HT-29 (cell line): ENCODE measurements at places on chromosomes 3 and 15. TPM values are rescaled to one million over a fixed set of nuclear protein-coding genes. Genes with fewer than 3 reads are reported as not detected.

DNA sequence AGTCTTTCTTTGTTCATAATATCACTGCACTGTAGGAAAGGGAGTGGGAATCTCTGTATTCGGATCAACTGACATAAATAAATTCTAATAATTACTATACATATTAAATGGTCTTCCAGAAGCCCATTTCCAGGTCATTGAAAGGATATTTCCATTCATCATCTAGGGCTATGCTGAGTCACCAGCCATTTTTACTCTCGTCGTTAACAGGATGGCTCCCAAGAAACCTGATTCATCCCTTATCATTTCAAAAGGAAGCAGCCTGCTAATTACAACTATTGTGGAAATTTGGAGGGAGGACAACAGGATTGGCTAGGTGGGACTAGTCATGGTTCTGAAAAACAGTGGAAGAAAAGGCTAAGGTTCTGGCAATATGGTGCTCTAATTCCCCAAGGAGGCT, 13.6 kb downstream of the GMNC start:
- DNase-seq, result no peak

DNA sequence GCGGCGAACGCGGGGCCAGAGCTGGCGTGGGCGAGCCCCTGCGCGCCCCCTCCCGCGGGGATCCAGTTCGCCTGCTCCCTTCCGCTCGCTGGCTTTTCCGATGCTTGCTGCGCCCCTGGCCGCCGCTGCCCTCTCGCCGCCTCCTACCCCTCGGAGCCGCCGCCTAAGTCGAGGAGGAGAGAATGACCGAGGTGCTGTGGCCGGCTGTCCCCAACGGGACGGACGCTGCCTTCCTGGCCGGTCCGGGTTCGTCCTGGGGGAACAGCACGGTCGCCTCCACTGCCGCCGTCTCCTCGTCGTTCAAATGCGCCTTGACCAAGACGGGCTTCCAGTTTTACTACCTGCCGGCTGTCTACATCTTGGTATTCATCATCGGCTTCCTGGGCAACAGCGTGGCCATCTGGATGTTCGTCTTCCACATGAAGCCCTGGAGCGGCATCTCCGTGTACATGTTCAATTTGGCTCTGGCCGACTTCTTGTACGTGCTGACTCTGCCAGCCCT, 721 bp downstream of the P2RY1 start:
- DNase-seq, result peak; percentile 48

- no peak for DNase-seq
Observed at GRCh38 chr15:88832820-88833730, 29.8 kb downstream of the ACAN start.

DNA sequence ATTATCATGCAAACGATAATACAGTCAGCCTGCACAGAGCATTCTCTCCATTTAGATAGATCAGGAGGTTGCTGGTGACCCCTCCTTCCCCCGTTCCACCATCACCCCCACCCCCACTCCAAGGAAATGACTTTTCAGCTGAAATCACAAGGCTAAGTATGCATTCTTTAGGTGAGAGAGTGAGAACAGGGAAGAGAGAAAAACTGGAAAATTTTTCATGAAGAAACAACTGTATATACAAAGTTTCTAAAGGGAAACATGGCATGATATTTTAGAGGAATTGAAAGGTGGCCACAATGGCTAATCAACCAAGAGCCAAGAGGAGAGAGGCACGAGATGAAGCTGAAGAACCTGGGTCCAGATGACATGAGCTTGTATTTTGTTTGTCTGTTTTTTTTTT, 22.2 kb downstream of the BCL2A1 start:
- DNase-seq, result no peak

DNA sequence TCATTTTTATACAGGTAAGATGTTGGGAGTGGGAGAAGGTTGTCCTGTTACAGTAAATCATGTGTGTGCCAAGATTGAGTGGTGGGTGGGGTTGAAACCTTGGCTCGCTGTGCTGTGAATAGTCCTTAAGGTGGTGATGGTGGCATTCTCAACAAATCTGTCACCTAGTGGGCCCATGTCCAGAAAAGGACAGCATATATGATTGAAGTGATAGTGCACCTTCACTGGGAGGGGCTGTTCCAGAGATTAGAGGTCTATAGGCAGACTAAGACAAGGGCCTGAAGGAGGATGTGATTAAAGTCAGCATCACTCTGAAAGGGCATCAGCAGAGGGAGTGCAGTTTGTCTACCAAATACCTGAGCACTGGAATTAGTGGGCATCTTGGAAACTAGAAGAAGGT, 374.2 kb upstream of the C2CD4B start:
- no peak for DNase-seq

DNA sequence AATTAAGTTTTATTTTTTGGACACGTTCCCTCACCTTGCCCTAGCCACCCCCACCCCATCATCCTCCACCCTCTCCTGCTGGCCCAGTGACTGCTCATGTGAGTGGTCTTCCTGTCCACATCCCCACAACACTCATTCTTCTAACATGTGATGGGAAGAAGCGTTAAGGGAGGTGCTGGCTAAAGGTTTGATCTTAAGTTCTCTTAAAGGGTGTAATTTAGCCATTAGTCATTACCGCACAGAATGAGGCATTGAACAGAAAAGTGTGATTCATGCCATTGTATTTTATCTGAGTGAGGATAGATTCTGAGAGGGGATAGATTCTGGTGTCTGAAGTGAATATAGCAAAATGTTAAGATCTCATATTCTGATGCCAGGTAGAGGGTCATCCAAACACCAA, 272.9 kb upstream of the TPM1 start:
- DNase-seq, result no peak

DNA sequence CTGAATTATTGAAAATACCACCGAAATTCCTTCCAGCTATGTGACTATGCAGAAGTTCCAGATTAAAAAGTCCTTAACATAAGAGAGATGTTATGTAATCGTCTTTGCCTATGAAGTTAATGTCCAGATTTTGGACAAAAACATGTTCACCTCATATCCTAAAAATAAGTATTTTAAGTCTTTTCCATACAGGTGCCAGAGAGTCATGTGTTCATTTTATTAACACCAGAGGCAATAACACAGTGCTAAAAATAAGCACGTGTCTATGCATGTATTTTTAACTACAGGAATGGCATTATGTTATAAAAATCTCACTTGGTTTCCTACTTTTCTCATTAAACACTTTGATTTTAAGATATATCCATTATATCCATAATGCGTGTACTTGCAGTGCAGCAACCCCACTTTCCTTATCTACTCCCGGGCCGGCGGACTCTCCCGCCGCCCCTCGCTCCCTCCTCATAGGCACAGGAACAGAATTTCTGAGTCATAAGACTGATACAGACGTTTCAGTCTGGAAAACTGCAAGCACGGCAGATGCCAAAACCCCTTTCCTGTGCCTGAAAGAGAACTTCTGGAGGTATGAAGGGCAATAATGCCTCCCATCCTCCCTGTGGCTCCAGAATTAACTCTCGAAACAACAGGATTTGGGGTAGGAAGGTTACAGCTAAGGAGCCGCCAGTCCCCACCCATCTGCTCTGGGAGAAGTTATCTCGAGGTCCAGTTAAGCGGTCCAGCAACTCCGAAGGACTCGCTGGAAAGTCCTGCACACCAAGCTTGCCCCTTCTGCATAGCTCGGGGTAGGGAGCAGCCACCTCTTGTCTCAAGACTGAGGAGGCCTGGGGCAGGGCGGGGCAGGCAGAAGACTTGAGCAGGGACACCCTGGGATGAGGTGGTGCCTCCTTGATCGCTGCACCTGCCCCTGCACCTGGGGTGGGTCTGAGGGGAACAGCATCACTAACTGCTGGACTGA, 22.3 kb upstream of the PSTPIP1 start:
- DNase-seq, result no peak

GRCh38 chr3:169701457-169701856, 37.9 kb upstream of the MECOM start:
- DNase-seq, result no peak

DNA sequence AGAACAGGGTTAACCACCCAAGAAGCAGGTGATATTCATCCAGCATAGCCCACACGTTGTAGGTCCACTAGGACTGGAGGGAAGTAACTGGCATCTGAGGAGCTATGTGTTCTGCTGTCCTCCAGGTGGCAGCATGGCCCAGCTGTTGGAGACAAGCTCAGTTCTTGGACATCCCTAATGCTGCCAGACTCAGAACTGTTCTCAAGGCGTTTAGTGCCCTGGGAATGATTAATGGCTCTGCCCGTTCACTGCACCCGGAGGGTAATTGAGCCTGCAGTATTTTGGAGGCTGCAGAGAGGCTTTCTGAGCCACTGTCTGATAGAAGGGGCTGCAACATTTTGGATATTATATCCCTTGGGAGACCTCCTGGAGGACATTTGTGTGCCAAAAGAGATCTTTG, 521.3 kb upstream of the SEMA6D start:
- peak; percentile 77 for DNase-seq

GRCh38 chr3:13075318-13075717, 2.1 kb upstream of the IQSEC1 start:
- no peak for DNase-seq

DNA sequence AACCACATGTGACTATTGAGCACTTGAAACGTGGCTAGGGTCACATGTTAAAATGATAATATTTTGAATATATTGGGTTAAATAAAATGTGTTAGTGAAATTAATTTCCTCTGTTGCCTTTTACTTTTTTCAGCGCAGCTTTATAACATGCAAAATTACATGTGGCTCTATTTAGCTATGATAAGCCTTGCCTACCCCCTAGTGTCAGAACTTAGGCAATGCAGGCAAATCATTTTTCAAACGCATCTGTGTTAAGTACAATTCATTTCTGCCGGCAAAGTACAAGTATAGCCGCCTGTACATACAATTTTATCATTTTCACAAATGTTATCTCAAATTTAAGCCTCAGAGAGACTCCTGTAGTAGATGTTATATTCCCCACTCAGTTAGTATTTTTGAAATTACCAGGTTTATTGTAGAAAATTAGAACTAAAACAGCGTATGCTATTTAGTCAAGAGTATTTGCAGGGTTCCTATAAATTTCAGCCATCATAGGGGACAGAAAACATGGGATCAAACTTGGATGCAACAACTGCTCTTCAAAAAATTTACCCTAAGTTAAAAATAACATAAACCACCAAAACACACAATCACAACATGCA, 56.1 kb downstream of the TAFA4 start:
- DNase-seq, result peak; percentile 68

The RPLP1 gene
- 381 and 410 TPM in 2 replicates for total RNA-seq

The SEMA3F gene
- total RNA-seq, result 14.6 and 16.5 TPM in 2 replicates

The GP5 gene
- total RNA-seq, result 0.08 TPM in 1 of 2 replicates, not detected in the other

The GATM gene
- 0.53 and 0.76 TPM in 2 replicates for total RNA-seq

The GNAT1 gene
- total RNA-seq, result 0.18 TPM in 1 of 2 replicates, not detected in the other

The PRSS50 gene
- total RNA-seq, result not detected in 2 replicates

The ADAMTS9 gene
- 0.05 TPM in 1 of 2 replicates, not detected in the other for total RNA-seq

The ZNF609 gene
- 19.4 and 22.8 TPM in 2 replicates for total RNA-seq

The DNAH12 gene
- total RNA-seq, result 0.05 TPM in 1 of 2 replicates, not detected in the other

The TRANK1 gene
- 0.13 and 6.4 TPM in 2 replicates for total RNA-seq
